ENCODE measurements at places on chromosomes 7 and 10. TPM values are rescaled to one million over a fixed set of nuclear protein-coding genes. Genes with fewer than 3 reads are reported as not detected.

The NUDT13 gene
- 1.7 TPM for total RNA-seq

The ATP6V0A4 gene
- 11.5 TPM for total RNA-seq

The SMKR1 gene
- total RNA-seq, result 1.0 TPM

The ARHGAP22 gene
- 19.7 TPM for total RNA-seq

The ZNF488 gene
- 0.25 TPM for total RNA-seq

The SPDYE6 gene
- total RNA-seq, result not detected

The PLXNA4 gene
- total RNA-seq, result 0.05 TPM

The AGBL3 gene
- 2.3 TPM for total RNA-seq

The CHAT gene
- not detected for total RNA-seq

The SH2D4B gene
- total RNA-seq, result not detected

The EBF3 gene
- total RNA-seq, result 0.05 TPM

The VAX1 gene
- not detected for total RNA-seq

The AP1S1 gene
- 326 TPM for total RNA-seq

The RAB19 gene
- total RNA-seq, result 3.5 TPM

The ANKRD7 gene
- 3.6 TPM for total RNA-seq

The NRCAM gene
- total RNA-seq, result 116 TPM

The GPR26 gene
- not detected for total RNA-seq

The LRIT1 gene
- not detected for total RNA-seq

The SPDYE2 gene
- total RNA-seq, result not detected

The ARMH3 gene
- total RNA-seq, result 5.9 TPM

The CUBN gene
- total RNA-seq, result 0.35 TPM

The PNLIPRP2 gene
- not detected for total RNA-seq

The CLDN12 gene
- 62.1 TPM for total RNA-seq

The VSTM4 gene
- total RNA-seq, result 0.35 TPM

The RBP3 gene
- total RNA-seq, result not detected

The IFIT1B gene
- not detected for total RNA-seq

The INMT gene
- total RNA-seq, result not detected

The WDR86 gene
- not detected for total RNA-seq

The ADARB2 gene
- total RNA-seq, result 0.10 TPM

The TDRD1 gene
- 8.1 TPM for total RNA-seq

The MORN4 gene
- 1.7 TPM for total RNA-seq

The HOXA5 gene
- total RNA-seq, result 34.2 TPM

The NKX2-3 gene
- not detected for total RNA-seq

The FBXO24 gene
- not detected for total RNA-seq

The PDE1C gene
- total RNA-seq, result 2.3 TPM

The OR13A1 gene
- not detected for total RNA-seq

The ST8SIA6 gene
- 0.17 TPM for total RNA-seq

The PPIA gene
- total RNA-seq, result 3,633 TPM

The SFXN2 gene
- 5.6 TPM for total RNA-seq

The MYL10 gene
- total RNA-seq, result not detected

The EGR2 gene
- 0.40 TPM for total RNA-seq

The SRI gene
- 152 TPM for total RNA-seq

The FOXI2 gene
- total RNA-seq, result not detected
